ENCODE measurements at places on chromosomes 5 and 9.

- no peak for DNase-seq
Measured at GRCh38 chr5:40321514-40321913, 358.2 kb upstream of the PTGER4 start.

- no peak for DNase-seq
Measured at GRCh38 chr9:97076238-97076637, 37.3 kb upstream of the CTSV start.

GRCh38 chr5:141558150-141558549 is 60.6 kb downstream of the DIAPH1 start:
- DNase-seq = no peak

- DNase-seq = no peak
Measured at GRCh38 chr5:136457390-136458013, 92.2 kb upstream of the TRPC7 start.

DNA sequence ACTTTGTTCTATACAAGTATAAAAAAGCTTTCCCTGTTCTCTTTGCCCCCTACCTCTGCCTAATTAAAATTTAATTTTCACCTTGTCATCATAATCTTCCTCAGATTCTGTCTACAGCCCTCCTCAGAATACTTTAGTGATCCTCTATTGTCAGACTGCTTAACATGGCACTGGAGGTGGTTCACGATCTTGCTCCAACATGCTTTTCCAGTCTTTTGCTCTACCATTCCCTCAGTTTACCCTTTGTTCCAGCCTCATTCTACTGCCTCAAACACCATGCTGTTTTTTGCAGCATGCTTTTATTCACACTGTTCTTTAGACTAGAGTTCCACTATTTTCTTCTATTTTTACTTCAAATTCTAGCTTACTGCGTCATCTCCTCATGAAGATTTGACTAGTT is 10.4 kb downstream of the ALDH1A1 start:
- DNase-seq = no peak

DNA sequence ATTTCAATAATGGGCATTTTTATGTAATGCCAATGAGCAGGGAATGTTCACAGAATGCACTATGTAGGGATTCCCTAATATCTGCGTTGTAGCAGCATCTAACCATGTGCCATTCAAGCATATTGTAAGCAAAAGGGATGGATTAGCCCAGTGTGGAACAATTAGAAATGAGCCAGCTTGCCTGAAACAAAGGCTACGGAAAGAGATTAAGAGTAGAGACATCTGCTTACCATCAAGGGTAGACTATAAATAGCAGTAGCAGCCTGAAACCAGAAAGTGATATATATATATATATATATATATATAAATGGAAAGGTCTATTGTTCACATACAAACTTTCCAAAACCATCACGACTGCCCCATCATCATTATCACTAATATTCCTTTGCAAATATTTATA is 31.9 kb upstream of the CEP120 start:
- DNase-seq = no peak

DNA sequence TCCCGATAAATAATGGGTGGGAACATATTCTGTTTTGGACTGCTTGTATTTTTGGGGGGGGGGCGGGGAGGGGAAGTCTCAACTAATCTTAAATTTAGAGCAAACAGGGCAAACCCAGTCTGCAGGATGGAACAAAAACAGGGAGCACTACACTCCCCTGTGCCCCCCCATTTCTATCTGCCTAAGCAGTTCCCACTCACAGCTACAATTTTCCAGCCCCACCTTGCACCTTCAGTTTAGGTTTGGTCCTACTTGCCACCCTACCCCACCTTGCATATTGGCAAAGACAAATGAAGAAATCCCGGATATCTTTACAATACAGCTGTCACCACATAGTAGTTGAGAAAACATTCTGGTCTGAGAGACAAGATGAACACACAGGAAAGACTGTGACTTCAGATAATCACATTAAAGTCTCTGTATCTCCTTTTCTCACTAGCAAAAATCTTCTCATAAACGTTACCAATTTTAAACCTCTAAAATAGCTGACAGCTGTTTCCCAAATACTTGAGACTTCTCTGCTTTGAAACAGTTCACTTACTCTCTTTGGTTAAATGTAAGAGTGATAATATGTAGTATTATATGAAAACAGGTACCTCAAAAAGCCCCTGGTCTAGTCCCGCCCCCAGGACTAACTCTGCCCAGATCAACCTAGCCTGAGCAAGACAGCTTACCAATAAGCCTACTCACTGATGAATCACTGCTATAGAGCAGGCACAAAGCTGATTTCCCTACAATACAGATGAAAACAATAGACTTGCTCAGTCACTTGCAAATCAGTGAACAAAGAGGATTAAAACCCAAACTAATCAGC is 5.2 kb upstream of the RAPGEF6 start:
- peak; percentile 54 for DNase-seq
